ENCODE measurements at places on chromosomes 6 and 20.

DNA sequence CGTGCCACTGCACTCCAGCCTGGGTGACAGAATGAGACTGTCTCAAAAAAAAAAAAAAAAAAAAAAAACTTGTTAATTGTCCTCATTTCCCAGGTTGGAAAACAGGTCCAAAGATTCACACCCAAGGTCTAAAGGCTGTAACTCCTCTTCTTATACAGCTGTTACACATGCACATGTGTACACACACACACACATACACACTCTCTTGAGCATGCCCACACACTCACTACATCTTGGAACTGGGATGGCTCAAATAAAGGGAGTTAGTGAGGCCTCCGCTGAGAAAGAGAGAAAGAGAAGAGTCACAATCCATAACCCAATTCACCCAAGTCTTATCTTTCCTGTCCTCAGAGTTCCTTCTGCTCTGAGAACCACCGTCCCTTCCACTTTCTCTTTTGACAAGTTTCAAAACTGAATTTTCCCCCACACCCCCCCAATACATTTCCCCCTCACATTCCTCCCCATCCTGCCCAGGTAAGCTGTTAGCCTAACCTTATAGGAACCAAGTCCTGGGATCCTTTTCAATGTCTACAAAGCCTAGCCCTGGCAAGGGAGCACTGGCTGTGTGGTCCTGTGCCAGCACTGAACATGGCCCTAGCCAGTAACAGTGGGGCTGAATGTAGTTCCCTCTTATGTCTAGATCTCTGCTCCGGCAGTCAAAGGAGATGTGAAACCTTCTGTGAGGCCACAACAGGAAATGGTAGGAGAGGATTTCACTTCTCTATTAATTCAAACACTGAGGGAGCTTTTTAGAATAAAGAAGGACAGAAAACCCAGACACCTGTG lies 3.2 kb upstream of the HLA-DMB start:
- peak; percentile 50 for DNase-seq

GRCh38 chr6:42279144-42279781 lies 61.6 kb upstream of the MRPS10 start:
- DNase-seq = peak; percentile 54

- DNase-seq = no peak
Measured at GRCh38 chr20:20979934-20980333, 126.2 kb downstream of the LINC00237 start.

- DNase-seq = no peak
Measured at GRCh38 chr6:56794421-56794820, 151.7 kb upstream of the DST start.

DNA sequence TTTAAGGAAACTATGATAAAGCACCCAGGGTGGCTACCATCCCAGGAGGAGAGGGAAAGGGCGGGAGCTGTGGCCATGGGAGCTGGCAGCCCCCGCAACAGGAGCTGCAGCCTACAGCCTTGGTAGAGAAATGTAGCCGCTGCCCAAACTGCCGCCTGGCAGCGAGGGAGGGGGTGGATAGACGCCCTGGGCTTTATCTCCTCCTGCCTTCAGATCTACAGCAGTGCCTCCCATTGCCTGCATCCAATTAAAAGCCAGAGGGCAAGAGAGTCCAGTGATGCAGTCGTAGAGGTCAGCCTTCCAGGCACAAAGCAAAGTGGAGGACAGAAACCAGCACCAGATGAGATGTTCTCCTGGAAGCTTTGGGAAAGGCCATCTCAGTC lies 35.0 kb upstream of the ZFAND3 start:
- no peak for DNase-seq

GRCh38 chr6:120260636-120261035 lies 911.1 kb upstream of the MAN1A1 start:
- no peak for DNase-seq

DNA sequence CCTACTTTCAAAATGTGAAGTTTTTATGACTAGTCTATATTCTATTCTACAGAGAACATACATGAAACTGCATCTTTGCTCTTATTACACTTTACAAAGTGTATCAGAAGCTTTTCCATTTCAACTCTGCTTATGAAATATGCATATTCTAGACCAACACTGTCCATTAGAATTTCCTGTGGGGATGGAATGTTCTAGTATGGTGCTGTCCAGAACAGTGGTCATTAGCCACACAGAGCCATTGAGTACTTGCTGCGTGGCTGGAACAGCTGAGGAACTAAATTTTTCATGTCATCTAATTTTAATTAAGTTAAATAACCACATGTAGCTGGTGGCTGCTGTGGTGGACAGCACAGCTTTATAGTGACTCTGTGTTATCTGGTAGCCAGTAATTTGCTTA lies 105.9 kb upstream of the PDE10A start:
- no peak for DNase-seq

DNA sequence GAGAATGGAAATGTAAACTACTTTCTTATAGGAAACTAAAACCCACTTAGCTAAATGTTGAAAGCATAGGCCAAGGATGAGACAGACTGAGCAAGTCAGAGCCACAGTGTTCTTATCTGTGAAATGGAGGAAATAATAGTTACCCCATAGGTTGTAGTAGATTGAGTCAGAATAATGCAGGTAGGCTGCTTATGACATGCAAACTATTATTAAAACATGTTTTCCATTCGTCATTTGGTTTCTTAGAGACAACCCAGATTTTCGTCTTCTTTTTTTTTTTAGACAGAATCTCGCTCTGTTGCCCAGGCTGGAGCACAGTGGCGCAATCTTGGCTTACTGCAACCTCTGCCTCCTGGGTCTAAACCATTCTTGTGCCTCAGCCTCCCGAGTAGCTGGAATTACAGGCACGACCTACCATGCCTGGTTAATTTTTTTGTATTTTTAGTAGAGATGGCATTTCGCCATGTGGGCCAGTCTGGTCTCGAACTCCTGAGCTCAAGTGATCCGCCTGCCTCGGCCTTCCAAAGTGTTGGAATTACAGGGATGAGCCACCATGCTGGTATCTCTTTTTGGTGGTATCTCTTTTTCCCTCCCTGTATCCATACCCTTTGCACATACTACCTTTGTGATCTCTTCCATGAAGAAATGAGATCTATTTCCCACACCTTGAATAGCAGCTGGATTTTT lies 196.5 kb upstream of the ZNF217 start:
- no peak for DNase-seq

DNA sequence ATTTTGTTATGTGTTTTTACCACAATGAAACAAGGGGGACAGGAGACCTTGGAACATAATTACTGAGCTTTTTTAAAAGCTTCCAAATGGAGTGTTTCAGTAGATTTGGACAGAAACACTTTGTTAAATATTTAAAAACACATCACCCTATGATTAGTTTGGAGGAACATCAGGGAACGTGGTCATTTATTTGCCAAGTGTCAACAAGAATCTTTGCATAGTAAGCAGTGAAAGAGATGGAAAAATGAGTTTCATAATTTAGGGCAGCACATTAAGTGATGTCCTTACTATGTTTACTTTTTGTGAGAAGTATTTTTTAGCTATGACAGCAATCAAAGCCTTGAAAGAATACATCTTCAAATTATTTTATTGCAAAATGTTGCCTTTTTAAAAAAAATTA lies 82.6 kb downstream of the PROKR2 start:
- no peak for DNase-seq

GRCh38 chr20:61134296-61135030 lies 117.6 kb upstream of the CDH4 start:
- DNase-seq = no peak

GRCh38 chr6:39156801-39157200 lies 41.8 kb upstream of the SAYSD1 start:
- DNase-seq = no peak

DNA sequence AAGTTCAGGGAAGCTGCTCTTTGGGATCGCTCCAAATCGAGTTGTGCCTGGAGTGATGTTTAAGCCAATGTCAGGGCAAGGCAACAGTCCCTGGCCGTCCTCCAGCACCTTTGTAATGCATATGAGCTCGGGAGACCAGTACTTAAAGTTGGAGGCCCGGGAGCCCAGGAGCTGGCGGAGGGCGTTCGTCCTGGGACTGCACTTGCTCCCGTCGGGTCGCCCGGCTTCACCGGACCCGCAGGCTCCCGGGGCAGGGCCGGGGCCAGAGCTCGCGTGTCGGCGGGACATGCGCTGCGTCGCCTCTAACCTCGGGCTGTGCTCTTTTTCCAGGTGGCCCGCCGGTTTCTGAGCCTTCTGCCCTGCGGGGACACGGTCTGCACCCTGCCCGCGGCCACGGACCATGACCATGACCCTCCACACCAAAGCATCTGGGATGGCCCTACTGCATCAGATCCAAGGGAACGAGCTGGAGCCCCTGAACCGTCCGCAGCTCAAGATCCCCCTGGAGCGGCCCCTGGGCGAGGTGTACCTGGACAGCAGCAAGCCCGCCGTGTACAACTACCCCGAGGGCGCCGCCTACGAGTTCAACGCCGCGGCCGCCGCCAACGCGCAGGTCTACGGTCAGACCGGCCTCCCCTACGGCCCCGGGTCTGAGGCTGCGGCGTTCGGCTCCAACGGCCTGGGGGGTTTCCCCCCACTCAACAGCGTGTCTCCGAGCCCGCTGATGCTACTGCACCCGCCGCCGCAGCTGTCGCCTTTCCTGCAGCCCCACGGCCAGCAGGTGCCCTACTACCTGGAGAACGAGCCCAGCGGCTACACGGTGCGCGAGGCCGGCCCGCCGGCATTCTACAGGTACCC lies at the start of gene ESR1:
TSS of gene ESR1 (plus strand) at position 170 of the 858 bp plus-strand sequence. CDS start at position 401, 231 bp downstream.
- no peak for DNase-seq

- no peak for DNase-seq
Measured at GRCh38 chr6:5271926-5272325, 10.6 kb downstream of the FARS2 start.

- no peak for DNase-seq
Measured at GRCh38 chr20:46920114-46920513, 25.5 kb downstream of the EYA2 start.

- no peak for DNase-seq
Measured at GRCh38 chr6:127538750-127539264, 19.7 kb upstream of the MTCL3 start.

DNA sequence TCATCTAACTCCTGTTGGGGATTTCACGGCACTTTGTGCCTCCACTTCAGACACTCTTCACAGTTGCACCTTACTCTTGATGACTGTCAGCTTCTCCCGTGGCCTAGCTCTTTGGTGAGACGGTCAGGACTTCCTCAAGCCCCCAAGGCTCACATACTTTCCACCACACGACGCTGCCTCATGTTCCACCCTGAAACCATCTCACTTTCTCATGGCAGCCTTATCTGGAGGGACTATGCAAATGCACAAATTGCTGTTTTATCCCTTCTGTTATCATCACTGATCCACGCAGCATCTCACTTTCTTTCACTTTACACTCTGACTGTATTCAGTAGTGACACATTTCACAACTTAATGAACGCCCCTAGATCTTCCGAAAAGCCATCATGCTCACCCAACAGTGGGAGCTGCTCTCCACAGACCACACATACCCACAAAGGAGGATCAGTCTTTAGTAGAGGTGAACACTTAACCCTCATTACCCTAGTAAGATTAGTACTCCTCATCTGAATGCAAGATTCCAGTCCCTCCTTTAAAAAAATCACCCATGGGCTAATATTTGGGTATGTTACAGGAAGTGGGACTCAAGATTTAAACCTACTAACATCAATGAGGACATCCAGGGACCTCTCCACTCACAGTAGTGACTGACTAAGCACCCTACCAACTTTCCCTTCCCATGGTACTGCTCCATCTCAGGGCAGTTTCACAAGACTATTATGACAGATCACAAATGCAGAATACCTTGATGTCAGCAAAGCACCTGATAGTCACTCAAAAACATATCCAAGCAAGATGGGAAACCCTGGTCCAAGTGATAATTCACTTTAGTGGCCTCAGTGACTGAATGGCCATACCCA lies 35.4 kb downstream of the FYN start:
- peak; percentile 33 for DNase-seq

- DNase-seq = peak; percentile 7
Measured at GRCh38 chr20:59782986-59783640, 150.3 kb downstream of the SYCP2 start.

DNA sequence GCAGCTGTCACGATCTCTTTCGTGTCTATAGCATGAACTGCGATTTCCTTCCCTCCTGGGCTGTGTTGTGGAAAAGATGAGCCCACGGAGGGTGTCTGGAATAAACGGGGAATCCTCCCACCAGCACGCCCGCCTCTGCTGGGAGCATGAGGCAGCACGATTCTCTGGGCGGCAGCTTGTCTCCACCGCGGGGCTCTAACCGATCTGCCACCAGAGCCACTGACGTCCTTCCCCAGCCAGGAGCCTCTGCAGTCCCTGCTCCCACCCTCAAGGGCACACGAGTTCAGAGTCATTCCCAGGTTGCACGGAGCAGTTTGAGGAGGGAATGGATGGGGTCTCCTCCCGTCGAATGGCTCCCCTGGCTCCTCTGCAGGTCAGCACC lies 197.6 kb downstream of the DLL1 start:
- DNase-seq = no peak

- DNase-seq = peak; percentile 37
Measured at GRCh38 chr6:43129434-43130194, 41.5 kb upstream of the SRF start.

- no peak for DNase-seq
Measured at GRCh38 chr20:61435823-61436220, 183.8 kb downstream of the CDH4 start.

DNA sequence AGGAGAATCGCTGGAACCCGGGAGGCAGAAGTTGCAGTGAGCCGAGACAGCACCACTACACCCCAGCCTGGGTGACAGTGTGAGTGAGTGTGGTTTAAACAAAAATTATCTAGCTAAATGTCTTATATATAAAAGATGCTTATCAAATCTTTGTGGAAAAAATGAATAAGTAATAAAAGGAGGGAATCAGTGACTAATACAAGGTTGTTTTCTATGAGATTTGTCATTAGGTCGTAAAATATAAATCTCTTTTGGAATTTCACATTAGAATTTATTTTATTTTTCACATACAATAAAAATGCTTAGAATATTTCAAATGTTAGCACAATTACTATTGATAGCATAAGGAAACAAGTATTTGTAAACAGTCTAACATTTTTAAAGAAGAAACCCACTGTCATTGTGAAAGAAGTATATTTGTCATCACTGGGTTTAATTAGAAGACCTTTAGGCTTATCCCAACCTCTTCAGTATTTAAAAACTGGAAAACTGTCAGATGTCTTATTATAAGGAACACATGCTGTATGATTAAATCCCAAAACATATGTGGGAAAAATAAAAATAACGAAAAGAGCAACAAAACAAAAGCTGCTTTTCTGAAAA lies 47.1 kb downstream of the ASCC3 start:
- DNase-seq = no peak

GRCh38 chr20:58433759-58434158 lies 44.7 kb downstream of the VAPB start:
- no peak for DNase-seq
